NCI-H2171 treated with DMSO at 0.1 percent for 48 hours (cell line): ENCODE measurements at places on chromosomes 12 and 14.
A peak's percentile ranks its signal among the peaks of the same experiment; 100 is the strongest.

DNA sequence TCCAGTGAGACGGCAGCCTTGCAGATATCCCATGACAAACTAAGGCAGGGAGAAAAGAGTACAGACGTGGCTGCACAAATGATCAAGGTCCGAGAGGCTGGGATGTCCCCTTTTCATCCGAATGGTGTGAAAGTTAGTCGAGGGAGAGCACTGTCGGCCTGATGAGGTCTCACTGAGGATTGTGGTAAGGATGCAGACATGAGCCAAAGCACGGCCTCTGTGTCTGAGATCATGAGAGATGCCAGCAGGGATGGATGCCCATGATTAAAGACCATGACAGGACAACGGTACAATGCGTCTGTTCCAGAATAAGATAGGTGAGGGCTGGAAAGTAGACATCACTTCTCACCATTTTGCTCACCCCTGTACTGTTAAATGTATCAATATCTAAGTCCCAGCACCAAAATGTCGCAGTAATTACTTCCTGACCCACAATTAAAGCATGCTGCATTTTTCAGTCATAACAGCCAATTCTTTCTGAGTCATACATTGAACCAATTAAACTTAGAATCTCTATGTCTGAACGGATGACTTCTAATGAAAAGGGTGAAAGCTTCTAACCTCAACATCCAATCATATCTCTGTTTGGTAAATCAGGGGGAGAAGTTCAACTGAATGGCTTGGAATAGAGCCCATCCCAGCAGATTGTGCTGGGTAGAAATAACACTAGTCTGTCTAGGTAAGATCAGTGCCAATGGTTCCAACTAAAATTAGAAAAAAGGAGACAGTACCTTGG, 249.6 kb upstream of the SOX5 start:
- no peak for DNase-seq

DNA sequence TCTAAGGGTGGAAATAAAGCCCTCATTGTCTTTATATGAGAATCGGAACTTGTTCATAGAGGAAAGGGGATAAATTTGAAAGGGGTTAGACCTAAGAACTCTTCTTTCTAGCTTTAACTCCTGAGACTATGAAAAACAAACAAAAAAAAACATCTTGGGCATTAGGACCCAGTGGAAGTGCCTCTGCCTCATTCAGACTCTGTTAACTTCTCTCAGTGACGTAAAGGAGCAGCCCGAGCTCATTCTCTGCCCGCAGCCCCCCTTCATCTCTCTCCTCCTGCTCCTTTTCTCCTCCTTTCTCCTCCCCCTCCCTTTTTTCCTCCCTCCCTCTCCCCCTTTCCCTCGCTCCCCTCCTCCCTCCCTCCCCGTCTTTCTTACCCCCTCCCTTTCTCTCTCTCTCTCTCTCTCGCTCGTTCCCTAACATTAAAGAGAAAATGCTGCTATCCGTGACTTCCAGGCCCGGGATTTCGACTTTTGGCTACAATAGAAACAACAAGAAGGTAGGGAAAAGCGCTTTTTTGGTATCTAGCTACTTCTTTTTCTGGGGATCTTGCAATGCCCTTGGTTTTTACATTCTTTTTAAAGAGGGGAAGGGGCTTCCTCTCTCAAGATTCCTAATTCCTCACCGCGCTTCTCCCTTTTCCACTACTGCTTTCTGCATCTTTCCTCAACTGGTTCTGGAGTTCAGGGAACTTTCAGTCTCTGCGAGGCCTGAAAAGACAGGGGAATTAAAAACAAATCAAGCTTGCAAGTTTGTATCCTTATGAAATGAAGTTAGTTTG, at the start of gene RBMS2:
Gene RBMS2 (plus strand): TSS at position 231 of the 782 bp plus-strand sequence. CDS start 204 bp downstream, at position 435.
- DNase-seq: peak; percentile 48

GRCh38 chr12:24948757-24949722, at the start of gene BCAT1:
TSS of gene BCAT1 (minus strand) at chr12:24949101. CDS start at chr12:24948932, 169 bp downstream.
- DNase-seq: no peak

DNA sequence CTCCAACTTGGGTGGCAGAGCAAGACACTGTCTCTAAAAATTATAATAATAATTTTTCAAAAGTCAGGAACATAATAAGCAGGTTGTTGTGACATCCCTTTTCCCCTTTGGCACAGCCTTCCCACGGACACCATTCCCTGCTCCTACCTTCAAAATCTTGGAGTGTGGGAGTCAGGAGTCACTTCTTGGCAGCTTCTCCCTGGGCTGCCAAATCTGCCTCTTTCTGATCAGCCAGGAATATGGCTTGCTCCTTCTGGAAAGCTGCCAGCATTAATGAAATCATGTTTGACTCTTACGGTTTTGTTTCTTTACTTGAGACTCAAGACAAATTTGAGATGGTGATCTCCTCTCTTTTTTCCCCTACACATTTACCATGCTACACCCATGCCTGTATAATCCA, 391.4 kb upstream of the SYT1 start:
- peak; percentile 42 for DNase-seq

DNA sequence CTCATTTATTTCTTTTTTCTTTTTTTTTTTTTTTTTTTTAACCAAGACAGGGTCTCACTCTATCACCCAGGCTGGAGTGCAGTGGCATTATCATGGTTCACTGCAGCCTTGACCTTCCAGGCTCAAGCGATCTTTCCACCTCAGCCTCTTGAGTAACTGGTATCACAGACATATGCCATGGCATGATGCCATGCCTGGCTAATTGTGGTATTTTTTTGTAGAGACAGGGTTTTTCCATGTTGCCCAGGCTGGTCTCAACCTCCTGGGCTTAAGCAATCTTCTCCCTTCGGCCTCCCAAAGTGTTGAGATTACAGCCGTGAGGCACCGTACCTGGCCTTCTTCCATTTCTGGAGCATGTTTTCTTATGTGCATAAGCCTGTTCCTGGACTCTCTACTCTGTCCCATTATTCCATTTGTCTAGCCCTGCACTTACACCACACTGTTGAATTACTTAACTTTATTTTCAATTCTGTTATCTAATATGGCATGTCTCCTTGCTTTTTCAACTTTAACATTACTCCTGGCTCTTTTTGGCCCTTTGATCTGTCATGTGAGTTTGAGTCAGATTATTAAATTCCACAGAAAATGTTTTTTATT, 47.9 kb upstream of the PTGDR start:
- DNase-seq: no peak

DNA sequence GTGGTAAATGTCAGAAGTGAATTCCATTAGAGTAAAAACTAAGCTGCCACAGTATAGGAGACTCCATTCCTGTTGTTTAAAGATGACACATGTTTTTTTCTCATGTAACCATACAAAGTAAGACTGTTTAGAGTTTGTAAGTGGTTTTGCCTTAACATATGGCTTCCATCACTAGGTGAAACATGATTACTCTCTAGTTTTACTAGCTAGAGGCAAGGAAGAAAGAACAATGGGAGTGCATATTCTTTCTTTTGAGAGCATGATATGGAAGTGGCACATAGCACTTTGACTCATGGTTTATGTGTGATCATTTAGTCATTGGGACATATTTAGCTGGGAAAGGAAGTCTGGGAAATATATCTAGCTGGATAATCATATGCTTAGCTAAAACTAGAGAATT, 7.7 kb downstream of the ATF7IP start:
- peak; percentile 44 for DNase-seq

DNA sequence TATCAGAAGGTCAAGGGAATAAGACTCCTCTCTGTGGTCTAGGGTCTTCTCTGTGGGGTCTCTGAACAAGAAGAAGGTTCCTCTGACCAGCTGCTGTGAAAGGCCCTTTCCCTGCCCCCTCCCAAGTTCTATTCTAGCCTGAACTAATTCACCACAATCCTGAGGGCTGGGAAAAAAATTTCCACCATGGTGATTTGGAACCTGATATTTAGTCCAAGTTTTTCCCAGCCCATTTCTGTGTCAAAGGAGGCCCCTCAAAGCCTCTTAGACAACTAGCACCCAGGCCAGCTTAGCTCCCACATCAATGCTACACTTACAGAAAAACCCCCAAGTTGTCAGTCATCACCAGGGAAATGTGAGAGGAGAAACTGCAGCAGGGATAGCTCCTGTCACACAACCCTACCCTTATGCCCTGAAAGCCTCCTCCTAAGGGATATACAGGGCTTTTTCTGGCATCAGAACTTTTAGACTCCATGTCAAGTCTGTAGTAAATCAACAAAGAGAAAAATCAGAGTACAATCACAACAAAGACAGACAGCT, 4.5 kb downstream of the FMNL3 start:
- no peak for DNase-seq

- no peak for DNase-seq
These were observed 1247.3 kb upstream of the FLRT2 start for GRCh38 chr14:84282618-84283017.

DNA sequence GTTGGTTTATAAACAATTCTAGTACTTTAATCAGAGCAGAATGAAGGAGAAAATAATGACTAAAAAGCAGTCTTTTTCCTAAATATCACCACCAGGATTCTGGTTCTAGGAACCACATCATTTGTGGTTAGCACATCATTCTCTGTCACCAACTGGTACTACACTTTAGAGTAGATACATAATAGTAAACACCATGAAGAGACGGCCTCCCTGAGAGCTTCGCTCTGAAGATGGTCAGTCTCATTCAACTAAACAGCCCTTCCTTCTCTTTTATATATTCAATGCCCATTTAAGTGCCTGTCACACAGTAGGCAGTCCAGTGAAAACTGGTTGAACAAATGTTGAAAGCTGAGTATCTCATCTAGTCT, 10.9 kb downstream of the SLC38A2 start:
- DNase-seq: no peak

DNA sequence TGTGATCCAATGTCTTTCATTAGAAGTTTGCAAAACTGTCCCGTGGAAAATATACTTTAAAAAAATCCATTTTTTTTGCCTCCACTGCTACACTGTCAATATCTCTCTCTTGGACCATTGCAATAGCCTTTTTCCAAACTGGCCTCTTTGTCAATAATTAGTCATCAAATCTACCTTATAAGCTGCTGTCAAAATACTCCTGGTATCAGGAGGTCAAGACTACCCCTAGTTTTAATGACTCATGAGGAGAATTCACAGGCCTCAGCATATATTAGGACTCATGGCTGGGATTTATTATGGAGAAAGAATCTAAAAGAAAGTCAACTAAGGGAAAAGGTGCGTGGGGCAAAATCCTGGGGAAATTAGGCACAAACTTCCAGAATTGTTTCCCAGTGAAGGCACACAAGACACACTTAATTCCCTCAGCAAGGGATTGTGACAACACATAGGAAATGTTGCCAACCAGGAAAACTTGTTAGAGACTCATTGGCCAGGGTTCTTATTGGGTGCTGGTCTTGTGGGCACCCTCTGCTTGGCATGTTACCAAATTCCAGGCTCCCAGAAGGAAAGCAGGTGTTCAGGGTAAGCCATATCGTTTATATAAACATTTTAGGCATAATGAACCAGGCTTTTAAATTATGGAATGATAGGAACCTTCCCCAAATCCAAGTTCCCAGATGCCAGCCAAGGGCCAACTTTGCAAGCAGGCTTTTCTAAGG, 56.1 kb downstream of the TMEM117 start:
- no peak for DNase-seq

- DNase-seq: no peak
These were observed 13.1 kb downstream of the TCTN2 start for GRCh38 chr12:123683964-123684363.

DNA sequence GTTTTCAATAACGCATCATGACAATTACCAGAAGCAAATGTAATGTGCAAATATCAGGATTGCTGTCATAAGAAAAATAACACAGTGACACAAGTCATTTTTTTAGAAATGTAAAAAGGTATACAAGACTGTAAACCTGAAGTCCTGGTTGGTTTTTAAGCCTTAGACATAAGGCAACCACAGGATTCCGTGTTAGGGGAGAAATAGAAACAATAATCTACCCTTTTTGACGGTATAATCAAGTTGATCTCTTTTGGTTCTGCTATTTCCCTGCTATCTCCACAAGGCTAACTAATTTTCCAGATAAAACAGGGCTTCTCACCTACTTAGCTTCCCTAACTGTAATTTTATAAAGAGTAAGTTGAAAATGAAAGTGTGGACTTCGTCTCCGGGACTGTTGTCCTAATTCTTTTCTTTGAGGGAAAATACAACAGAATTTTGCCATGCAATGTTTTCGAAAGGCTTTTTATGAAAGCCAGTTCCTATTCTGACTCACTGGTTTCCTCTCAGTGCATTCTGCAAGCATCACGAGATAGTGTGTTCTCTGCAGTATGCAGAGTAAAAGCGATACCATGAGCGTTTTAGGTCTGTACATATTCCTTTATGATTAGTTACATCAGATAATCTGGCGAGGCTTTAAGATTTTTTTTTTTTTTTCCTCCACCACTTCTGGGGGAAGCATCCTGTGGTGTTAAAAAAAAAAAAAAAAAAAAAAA, 10.6 kb downstream of the MYO1H start:
- DNase-seq: no peak

DNA sequence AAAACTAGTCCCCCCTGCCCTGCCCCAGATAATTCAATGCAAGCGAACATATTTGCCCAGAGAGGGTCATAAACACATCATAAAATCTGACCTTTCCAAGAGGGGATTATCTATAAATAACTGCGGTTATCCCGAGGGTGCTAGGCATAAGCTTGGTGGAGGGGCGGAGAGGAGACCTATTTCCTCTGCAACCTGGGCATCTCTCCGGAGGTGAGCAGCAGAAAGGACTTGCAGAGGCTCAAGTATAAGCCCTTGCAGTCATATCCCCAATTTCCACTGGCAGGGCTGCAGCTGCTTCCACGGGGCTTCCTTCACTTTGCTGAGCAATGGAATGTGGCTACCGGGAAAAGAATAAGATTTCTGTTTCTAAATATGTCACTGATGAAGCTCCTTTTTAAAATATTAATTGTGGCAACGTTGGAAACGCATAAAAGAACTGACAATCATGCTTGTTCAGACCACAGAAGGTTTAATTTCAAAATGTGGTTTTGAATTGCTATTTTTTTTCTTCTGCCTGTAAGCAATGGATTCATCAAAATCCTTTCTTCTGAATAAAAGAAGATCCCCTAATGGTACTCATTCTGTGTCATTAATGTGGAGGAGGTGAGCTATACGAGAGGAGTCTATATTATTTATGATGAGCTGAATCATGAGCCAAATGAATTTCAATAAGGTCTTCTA, 268.9 kb upstream of the ATP2B1 start:
- no peak for DNase-seq

- DNase-seq: peak; percentile 39
These were observed 1.5 kb upstream of the NTS start for GRCh38 chr12:85872497-85873091.

- DNase-seq: no peak
These were observed 10.5 kb upstream of the PPP1R1A start for GRCh38 chr12:54598970-54599369.

DNA sequence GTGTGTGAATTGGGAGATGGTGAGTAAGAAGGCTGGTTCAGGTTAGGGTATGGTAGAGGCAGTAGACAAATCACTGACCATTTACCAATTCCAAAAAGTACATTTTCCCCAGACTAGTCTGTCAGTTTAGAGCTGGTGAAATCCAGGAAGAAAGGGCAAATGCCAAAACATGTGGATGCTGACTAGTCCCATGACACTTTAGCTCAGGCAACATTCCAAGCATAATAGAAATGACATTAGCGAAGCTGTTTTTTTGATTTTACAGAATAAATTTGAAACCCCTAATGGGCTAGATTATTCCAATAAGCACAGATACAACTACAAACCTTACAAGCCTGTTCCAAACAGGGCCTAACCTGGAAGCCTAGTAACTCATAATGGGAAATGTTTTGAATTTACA, 884.2 kb downstream of the FLRT2 start:
- DNase-seq: no peak

GRCh38 chr12:97061171-97061570, 154.1 kb downstream of the NEDD1 start:
- no peak for DNase-seq

- no peak for DNase-seq
These were observed 8.7 kb downstream of the POLE2 start for GRCh38 chr14:49679271-49679670.
